ENCODE measurements at places on chromosomes 4 and X.
A peak's percentile ranks its signal among the peaks of the same experiment; 100 is the strongest.

DNA sequence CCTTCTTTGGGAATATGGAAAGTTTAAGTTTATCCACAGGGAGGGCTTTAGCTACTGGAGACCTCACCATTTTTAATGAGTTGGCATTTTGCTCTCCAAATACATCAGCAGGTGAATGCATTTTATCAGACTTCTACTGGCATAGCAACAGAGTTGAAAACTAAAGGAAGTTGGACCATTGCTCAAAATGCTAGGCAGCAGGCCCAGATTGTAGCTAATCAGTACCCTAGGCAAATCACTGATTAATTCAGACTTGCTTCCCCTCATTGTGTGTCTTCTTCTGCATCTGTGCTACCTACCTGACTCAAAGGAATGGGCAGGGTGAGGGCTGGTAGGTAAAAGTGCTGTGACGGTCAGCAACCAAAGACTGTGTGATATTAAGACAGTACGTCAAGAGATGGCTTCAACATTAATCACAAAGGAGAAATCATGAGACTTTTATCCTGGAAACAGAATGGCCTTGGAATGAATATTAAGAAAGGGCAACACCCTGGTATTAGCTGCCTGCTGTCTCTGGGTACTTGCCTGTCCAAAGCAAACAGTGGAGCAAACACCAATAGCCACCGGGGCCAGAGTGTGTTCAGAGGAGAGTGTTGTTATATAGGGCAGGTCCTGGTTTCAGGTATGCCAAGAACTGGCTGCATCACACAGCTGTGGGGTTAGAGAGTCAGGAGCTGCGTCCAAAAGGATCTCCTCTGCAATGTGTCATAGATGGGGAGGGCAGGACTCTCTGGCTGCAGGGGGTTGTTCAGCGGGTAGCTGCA, 17.1 kb upstream of the SMIM20 start:
- H3K4me1 ChIP-seq, result no peaks in the 10 kb centered on the region
- DNase-seq, result no peak
- no peak overlapping the region for H3K4me3 ChIP-seq

GRCh38 chr4:88759895-88760290, 62.3 kb upstream of the NAP1L5 start:
- H3K27ac ChIP-seq, result no peak overlapping the region
- no peaks in the 10 kb centered on the region for H3K27me3 ChIP-seq
- H3K4me1 ChIP-seq, result no peaks in the 10 kb centered on the region
- H3K36me3 ChIP-seq, result peaks cover 4% of the 10 kb centered on the region
- H3K4me3 ChIP-seq, result no peak overlapping the region
- no peak for DNase-seq

DNA sequence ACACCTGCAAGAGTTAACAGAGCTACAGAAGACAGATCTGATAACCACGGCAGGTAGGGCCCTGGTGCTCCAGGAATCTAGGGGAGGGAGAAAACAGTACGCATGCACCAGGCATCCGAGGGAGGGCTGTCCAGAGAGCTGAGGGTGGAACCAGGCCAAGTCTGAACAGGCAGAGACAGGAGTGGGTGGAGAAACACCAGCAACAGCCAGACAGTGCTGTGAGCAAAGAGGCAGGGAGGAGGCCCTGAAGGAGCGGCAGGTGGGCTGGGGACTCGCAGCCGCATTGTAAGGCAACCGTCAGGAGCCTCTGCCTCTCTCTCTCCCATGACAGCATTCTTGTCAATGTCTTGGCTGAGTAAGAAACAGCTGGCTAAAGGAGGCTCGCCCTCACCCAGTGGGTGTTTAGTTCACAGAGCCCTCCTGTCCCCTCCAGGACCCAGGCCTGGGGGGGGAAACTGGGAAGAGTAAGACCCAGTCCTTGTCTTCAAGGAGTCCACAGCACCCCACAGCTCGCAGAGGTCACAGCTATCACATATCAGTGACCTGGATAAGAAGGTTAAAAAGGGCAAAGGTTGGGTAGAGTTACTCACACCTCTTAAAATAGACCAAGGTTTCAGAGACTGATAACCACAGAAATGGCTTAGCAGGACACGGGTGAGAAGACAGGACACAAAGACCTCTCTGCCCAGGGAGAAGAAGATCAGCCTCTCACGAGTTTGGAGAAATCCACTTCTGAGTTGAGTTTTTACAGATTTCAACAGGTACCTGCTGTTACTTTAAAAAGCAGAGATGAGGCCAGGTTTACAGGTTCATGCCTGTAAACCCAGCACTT, 10.5 kb downstream of the ACSL1 start:
- H3K4me1 ChIP-seq, result peaks cover 12% of the 10 kb centered on the region
- peak; percentile 52 for DNase-seq
- no peaks in the 10 kb centered on the region for H3K36me3 ChIP-seq
- H3K4me3 ChIP-seq, result no peak overlapping the region
- H3K27me3 ChIP-seq, result no peaks in the 10 kb centered on the region
- H3K27ac ChIP-seq, result peak overlapping the region; percentile 53

DNA sequence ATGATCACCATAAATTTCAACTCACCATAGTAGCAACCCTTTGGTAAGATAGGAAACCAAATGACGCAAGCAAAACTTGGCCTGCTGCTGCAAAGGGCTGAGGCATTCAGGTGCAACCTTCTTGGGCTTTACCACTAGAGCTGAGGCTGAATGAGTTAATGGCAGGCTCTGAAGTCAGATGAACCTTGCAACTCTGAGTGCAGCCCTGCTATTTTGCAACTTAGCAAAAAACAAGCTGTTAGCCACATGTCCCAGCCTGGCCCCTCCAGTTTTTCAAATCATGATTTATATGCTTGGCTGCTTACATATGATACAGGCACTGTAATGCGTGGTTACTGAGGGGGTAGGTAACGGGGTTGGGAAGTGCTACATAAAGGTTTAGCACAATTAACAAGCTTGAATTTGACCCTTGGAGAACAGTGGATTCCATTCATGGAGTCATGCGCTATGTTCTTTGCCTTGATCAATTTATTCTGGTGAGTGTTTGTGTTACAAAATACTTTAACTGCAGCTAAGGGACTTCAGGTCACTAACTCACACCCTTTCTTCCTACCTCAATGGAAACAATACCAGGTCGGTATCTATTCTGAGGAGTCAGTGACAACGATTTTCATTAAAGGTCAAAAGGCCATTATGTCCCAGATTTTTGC, 80.5 kb upstream of the PPARGC1A start:
- DNase-seq, result no peak
- no peak overlapping the region for H3K4me3 ChIP-seq
- H3K4me1 ChIP-seq, result no peaks in the 10 kb centered on the region
- no peak overlapping the region for H3K27ac ChIP-seq
- no peaks in the 10 kb centered on the region for H3K36me3 ChIP-seq

DNA sequence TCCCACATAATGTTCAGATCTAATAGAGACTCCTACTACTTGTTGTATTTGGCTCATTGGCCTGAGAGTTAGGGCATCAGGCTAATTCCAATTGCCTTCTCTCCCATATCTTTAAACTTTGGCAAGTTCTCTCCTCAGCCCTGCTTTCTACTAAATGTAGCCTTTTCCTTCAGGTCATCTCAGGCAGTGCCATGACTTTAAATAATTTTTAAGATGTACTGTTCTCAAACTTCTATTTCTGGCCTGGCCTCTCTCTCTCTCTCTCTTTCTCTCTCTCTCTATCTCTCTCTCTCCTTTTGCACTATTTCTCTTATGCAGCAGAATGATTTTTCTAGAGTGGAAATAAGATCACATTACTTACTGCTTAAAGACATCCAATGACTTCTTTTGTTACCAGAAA, 114.5 kb upstream of the PAQR3 start:
- no peak overlapping the region for H3K4me3 ChIP-seq
- no peaks in the 10 kb centered on the region for H3K27me3 ChIP-seq
- no peaks in the 10 kb centered on the region for H3K36me3 ChIP-seq
- no peak for DNase-seq
- H3K4me1 ChIP-seq, result no peaks in the 10 kb centered on the region
- H3K27ac ChIP-seq, result no peak overlapping the region

DNA sequence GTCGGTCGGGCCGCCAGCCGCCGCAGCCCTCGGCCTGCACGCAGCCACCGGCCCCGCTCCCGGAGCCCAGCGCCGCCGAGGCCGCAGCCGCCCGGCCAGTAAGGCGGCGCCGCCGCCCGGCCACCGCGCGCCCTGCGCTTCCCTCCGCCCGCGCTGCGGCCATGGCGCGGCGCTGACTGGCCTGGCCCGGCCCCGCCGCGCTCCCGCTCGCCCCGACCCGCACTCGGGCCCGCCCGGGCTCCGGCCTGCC, 213 bp downstream of the NFKB1 start:
- H3K36me3 ChIP-seq, result no peaks in the 10 kb centered on the region
- H3K4me3 ChIP-seq, result peak overlapping the region; percentile 81
- peaks cover 15% of the 10 kb centered on the region for H3K27me3 ChIP-seq
- peak overlapping the region; percentile 92 for H3K27ac ChIP-seq

GRCh38 chr4:101806914-101807313, 16.4 kb downstream of the BANK1 start:
- H3K4me1 ChIP-seq, result no peaks in the 10 kb centered on the region
- no peak overlapping the region for H3K4me3 ChIP-seq
- H3K27me3 ChIP-seq, result no peaks in the 10 kb centered on the region
- H3K36me3 ChIP-seq, result no peaks in the 10 kb centered on the region
- DNase-seq, result no peak
- no peak overlapping the region for H3K27ac ChIP-seq

GRCh38 chr4:7422151-7422897, 12.4 kb downstream of the PSAPL1 start:
- H3K4me1 ChIP-seq, result no peaks in the 10 kb centered on the region
- no peaks in the 10 kb centered on the region for H3K27me3 ChIP-seq
- no peaks in the 10 kb centered on the region for H3K36me3 ChIP-seq
- no peak for DNase-seq
- no peak overlapping the region for H3K4me3 ChIP-seq
- no peak overlapping the region for H3K27ac ChIP-seq

GRCh38 chrX:63506320-63506719, 155.2 kb upstream of the SPIN4 start:
- no peaks in the 10 kb centered on the region for H3K4me1 ChIP-seq
- no peaks in the 10 kb centered on the region for H3K27me3 ChIP-seq
- no peak overlapping the region for H3K27ac ChIP-seq
- H3K4me3 ChIP-seq, result no peak overlapping the region
- peak; percentile 50 for DNase-seq

GRCh38 chrX:64427281-64427680, 32.0 kb upstream of the MTMR8 start:
- H3K4me1 ChIP-seq, result no peaks in the 10 kb centered on the region
- H3K4me3 ChIP-seq, result no peak overlapping the region
- DNase-seq, result no peak
- no peak overlapping the region for H3K27ac ChIP-seq
- H3K27me3 ChIP-seq, result no peaks in the 10 kb centered on the region

Data from thymus (tissue), 14 donors.